Stomach (tissue), 19 donors: ENCODE measurements at places on chromosomes 6 and 20. TPM values are rescaled to one million over a fixed set of nuclear protein-coding genes. Genes with fewer than 3 reads are reported as not detected.

The TRIM31 gene
- 11.0 TPM for total RNA-seq

The SOBP gene
- total RNA-seq = 5.2 TPM

The TSBP1 gene
- not detected for total RNA-seq

The ANKRD60 gene
- not detected for total RNA-seq

The MCHR2 gene
- total RNA-seq = not detected

The ANKRD66 gene
- total RNA-seq = not detected

The INSM1 gene
- total RNA-seq = 2.0 TPM

DNA sequence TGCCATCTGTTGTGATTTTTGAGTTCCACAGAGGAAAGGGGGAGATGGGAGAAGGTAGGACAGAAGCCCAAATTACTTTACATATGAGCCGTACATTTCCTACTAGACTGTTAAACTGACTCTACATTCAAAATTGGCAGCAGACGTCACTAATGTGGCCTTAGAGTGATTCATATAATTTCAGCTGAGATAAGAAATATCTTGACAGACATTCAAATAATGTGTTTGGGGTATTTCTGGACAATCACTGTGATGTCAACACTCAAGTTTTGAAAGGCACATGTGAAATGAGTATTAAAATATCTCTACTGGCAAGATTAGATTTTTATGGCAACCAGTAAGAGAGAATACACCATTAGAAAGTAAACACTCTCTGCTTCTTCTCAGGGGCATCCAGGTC lies 104.0 kb downstream of the MTFR2 start:
- no peaks in the 10 kb centered on the region for H3K4me1 ChIP-seq
- H3K36me3 ChIP-seq = no peaks in the 10 kb centered on the region
- no peaks in the 10 kb centered on the region for H3K27me3 ChIP-seq
- H3K27ac ChIP-seq = no peak overlapping the region

DNA sequence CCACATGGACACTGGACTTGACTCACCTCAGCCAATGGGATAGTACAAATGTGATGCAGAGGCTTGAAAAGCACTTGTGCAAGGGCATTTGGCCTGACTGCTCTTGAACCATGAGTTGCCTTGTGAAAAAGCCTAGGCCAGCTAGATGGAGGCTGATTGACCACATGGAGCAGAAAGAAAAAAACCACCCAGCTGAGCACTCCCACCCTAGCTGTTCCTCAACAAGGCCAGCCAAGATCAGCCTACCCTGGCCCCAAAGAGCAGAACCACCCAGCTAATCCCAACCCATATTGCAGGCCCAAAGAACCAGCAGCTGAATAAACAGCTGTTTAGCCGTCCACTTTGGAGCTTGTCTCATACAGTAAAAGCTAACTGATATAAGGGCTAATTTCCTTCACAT lies 36.7 kb downstream of the PXDC1 start:
- no peaks in the 10 kb centered on the region for H3K36me3 ChIP-seq
- no peak overlapping the region for H3K4me3 ChIP-seq
- no peak for DNase-seq

DNA sequence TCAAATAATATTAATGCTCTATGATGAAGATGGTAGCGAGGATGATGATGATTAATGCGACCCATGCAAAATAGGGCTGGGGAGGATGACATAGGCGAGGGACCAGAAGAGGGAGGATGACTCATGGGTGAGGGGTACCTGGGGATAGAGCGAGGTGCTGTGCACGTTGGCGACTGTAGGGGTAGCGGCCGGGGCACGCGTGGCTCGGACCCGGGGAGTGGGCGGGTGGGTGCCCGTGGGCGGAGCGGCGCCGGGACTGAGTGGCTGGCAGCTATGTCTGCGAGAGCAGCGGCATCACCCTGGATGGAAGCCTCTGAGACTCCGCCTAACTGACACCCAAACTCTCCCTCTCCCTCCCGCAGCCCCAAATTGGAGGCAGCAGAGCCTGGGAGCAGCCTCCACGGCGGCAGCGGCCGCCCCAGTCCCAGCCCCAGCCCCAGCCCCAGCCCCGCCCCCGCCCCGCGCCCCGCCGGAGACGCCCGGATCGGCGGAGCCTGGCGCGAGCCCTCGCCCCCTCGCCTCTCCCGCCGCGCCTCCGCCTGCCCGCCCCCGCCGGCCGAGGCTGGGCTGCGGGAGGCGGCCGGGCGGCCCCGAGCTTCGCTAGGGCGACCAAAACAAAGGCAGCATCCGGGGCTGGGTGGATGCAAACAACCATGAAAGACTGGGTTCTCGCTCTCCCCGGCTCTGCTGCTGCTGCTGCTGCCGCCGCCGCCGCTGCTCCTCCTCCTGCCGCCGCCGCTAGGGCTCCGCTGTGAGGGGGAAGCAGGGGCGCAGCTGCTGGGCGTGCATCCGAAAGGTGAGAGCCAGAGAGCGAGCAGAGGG lies at the start of gene RIMS1:
Gene RIMS1, plus strand, starts transcription at position 367 of the 822 bp plus-strand sequence. CDS start 474 bp downstream, outside the sequence.
- H3K36me3 ChIP-seq = no peaks in the 10 kb centered on the region
- peaks cover 29% of the 10 kb centered on the region for H3K27me3 ChIP-seq
- H3K27ac ChIP-seq = no peak within 1 kb of the TSS
- H3K4me3 ChIP-seq = peak within 1 kb of the TSS; percentile 38

GRCh38 chr20:9613871-9614270 lies 99.5 kb downstream of the LAMP5 start:
- H3K27me3 ChIP-seq = no peaks in the 10 kb centered on the region
- H3K4me1 ChIP-seq = peaks cover 8% of the 10 kb centered on the region
- no peak overlapping the region for H3K27ac ChIP-seq
- H3K36me3 ChIP-seq = no peaks in the 10 kb centered on the region
- no peak overlapping the region for H3K4me3 ChIP-seq
- no peak for DNase-seq

DNA sequence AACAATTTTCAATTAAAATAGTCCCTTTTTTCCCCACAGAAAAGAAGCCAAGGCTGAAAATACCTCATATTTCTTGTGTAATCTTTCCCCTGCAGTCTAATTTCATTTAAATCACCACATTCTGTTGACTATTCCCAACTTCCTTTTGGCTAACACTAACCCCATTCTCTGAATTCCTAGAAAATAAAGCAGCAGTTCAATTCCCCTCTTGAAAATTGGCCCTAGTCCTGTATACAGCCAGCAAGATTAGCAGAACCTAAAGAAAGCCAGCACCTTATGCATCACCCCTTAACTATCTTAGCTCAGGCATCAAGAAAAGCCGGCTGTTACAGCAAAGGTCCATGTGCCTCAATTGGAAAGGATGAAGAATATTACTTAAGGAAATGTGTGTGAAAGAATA lies 69.7 kb downstream of the MDN1 start:
- H3K4me3 ChIP-seq = no peak overlapping the region
- DNase-seq = no peak
- no peak overlapping the region for H3K27ac ChIP-seq
- H3K27me3 ChIP-seq = no peaks in the 10 kb centered on the region

DNA sequence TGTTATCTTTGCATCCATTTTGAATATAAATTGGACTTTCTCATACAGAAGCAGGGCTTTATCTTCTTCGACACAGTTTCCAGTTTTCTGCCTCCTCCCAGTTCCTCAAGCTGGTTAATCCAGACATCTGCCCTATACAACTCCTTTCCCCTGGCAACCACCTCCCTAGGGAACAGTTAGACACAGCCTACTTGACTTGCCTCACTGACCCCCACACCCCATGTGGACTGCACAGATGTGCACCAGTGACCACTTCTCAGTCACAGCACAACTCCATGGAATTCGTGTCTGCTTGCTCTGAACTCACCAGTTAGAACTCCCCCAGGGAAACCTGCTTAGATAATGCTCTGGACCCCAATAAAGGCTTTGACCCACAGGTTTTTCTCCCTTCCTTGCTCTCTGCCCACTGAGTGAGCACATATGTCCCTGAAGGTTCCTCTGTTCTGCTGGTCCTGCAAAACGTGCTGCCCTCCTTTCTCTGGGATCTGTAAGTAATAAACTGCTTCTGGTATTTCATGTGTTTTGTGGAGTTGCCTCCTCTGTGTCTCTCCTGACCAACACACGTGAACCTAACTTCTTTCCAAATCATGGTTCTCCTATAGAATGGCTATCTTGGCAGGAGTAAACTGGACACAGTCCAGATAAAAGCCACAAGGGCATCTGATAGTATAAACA lies 351.2 kb downstream of the CD83 start:
- DNase-seq = no peak
- no peaks in the 10 kb centered on the region for H3K36me3 ChIP-seq
- no peak overlapping the region for H3K4me3 ChIP-seq
- no peaks in the 10 kb centered on the region for H3K4me1 ChIP-seq

GRCh38 chr6:168683621-168684020 lies 242.6 kb downstream of the SMOC2 start:
- no peak overlapping the region for H3K4me3 ChIP-seq
- no peaks in the 10 kb centered on the region for H3K27me3 ChIP-seq
- no peaks in the 10 kb centered on the region for H3K36me3 ChIP-seq
- H3K4me1 ChIP-seq = no peaks in the 10 kb centered on the region
- no peak overlapping the region for H3K27ac ChIP-seq

- no peak overlapping the region for H3K4me3 ChIP-seq
- no peaks in the 10 kb centered on the region for H3K27me3 ChIP-seq
- no peak for DNase-seq
- H3K36me3 ChIP-seq = no peaks in the 10 kb centered on the region
- H3K4me1 ChIP-seq = no peaks in the 10 kb centered on the region
These were observed 454.6 kb upstream of the EYS start for GRCh38 chr6:66161546-66162108.
